ENCODE measurements at places on chromosomes 16 and 17.

- DNase-seq: no peak
These were observed 110.0 kb upstream of the CIBAR2 start for GRCh38 chr16:85222155-85222863.

DNA sequence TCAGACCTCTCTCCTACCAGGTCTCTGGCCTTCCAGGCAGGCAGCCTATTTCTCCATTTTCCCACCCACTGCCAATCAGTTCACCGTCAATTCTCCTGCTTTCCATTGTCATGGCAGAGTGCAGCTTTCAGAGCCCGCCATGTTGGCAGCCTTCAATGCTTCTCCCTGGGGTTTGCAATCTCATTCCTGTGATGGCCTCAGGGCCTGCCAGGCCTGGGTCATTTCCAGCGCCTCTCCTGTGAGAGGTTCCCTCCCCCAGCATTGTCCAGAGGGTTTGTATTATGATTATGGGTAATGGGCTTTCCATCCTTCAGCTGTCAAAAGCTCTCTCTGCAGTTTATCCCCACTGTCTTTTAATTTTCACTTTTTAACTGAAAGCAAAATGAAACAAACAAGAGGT, 716.6 kb upstream of the CDH8 start:
- DNase-seq: no peak

- DNase-seq: no peak
These were observed 40.1 kb downstream of the SCNN1B start for GRCh38 chr16:23342083-23342640.

DNA sequence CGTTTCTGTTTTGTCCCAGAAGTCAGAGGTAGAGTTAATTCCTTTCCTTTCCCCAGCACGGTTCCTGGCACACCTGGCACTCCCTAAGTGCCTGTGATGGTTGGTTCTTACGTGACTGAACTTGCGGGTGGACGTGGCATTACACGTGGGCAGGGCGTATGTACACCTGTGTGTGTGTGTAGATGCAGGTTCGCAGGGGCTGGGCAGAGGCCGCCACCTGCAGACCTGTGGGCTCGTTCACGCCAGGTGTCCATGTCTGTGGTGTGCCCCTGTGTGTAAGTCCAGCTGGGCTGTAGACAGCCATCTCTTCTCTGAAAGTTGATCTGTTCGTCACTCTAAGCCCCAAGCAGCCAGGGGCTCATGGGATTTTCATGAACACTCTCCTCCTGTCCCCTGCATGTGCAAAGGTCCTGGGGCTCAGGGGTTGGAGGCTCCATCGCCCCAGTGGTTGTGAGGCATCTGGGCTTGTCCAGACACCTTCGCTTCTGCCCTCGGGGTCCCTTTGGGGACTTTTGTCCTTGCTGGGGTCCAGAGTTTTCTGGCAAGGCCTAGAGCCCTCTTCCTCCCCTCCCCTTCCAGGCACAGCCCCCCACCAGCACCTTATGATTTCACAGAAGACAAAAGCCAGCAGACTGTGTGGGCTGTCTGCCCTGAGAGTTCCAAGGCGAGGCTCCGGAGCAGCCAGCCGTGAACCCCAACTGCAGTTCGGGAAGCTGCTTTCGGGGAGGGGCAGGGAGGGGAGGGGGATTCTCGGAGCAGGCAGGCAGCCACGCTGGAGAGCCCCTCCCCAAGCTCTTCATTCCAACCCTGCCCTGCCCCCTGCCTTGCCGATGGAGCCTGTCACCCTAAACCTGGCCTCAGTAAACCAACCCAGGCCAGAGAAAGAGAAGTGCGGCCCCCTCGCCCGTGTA, 5.4 kb upstream of the FSCN2 start:
- DNase-seq: no peak
